ENCODE measurements at places on chromosomes 5 and 9.

DNA sequence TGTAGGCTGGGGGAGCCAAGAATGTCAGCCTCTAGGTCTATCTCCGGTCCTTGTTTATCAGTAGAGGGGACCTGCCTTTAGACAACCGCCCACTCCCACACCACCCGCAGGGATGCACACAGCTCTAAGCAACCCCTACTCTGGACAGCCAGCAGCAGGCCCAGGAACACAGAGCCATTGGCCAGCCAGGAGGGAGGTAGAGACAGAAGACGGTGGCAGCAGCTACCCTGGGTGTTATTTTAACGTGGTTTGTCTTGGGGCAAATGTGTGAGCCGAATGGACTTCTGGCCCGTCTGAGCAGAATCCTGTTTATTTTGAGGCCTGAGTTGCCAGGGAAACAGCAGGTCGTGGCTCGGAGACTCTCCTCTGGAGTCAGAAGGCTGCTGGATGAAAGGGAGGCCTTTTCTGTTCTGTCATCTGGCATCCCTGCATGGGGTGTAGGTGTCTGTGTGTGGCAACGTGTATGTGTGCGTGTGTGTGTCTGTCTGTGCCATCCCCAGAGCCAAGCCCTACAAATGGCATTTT is 382 bp upstream of the FGF1 start:
- no peak for DNase-seq

DNA sequence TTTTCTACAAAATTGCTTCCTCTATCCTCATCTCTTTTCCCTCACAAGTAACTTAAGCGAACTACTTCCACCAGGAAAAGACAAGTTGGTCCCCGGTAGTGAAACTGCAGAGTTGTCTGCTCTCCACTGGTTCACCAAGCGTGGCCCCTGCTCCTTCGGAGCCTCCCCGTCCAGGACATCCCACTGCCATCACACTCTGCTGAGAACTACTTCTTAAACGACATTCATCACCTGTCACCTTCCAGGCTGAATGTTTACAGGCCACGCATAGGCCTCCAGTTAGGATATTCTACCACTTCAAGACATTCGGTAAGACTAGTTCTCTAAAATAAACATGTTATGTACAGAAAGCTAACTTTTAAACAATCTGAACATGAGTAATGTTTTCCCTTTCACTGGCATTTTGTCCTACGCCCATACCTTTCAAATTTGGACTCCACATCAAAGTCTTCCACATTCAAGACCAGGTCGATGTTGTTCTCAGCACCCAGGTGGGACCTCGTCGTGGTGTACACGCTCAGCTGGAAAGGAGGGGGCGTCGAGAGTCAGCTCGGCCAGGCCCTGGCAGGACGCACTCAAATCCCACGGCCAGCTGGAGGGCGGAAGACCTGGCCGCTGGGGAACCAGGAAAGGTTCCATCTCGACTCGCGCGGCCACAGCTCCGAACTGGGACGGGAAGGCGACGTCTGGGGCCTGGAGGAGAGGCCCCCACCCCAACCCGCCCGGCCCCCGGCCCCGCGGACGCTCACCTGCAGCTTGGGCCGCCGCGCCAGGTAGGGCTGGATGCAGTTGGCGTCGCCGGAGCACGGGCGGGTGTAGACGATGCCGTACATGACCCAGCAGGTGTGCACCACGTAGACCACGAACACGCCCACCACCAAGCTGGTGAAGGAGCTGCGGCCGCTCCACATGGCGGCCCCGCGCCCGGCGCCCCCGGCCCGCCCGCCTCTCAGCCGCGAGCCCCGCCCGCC is 683 bp downstream of the CLPTM1L start:
- no peak for DNase-seq

DNA sequence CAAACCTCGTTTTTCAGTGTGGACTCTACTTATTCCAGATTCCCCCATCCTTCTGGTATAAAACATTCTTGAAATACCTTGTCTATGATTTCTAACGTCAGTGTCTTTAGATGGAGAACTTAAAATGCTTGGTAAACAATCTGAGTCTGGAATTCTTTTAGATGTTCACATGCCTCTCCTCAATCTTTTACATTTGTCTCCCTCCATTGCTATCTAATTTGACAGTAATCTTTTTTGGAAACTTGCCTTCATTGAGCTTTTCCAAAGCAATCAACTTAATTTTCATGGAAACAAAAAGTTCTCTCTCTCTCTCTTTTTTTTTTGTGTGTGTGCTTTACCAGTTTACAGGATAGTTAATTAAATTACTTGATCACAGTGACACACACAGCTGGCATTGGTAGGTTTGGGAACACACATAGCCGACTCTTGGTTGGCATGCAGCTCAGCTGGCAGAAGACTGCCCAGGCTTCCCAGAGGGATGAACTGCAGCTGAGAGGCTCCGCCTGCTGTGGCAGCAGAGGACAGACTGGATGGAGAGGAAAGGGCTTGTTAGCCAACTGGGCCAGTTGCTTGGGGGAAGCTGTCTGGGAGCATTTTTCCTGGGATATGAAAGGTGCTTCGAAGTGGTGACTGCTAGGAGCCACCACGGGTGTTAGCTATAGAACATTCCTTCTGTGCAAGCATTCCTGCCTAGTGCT is 271.3 kb downstream of the ZSWIM6 start:
- no peak for DNase-seq

DNA sequence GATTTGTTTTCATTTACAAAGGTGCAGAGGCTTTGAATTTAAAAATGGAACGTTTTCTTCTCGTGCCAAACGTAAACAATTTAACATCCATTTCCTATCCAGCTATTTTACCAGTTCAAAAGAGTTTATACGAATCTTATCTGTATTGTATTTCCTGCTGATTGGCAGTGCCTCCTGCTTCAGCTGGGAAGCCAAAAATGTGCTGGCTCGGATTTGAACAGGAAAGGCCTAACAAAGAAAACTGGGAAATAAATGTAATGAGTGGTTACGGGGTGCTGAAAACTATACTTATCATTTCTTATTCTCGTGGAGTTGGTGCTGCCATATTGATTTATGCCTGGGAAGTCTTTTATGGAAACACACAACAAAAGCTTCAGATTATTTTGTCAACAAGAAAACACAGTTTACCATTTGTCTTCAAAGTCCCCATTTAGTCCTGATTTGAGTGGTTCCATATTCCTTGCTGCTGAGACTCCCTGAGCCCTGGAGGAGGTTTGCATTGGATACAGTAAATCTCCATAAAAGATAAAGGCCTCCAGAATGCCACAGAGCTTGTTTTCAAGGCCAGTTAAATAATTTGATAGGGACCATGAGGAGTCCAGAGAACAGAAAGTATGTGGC is 507.4 kb downstream of the RASEF start:
- DNase-seq, result no peak

DNA sequence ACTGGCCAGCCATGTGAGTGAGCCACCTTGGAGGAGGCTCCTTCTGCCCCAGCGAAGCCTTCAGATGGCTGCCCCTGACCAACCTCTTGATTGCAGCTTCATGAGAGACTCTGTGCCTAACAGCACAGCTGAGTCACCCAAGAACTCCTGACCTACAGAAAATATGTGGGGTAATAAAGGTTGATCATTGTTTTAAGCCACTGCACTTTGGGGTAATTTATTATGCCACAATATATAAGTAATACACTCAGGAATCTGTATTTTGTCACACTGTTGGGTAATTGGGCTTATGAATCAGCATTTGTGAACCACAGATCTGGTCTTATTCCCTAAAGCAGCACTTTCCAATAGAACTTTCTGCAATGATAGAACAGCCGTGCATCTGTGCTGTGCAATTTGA is 24.4 kb upstream of the VDAC1 start:
- no peak for DNase-seq

GRCh38 chr9:5841771-5842573 is 9.1 kb upstream of the ERMP1 start:
- DNase-seq, result no peak

GRCh38 chr5:68683632-68684036 is 410.2 kb upstream of the SLC30A5 start:
- DNase-seq, result peak; percentile 16

- DNase-seq, result no peak
Measured at GRCh38 chr5:40552981-40553380, 126.7 kb upstream of the PTGER4 start.

GRCh38 chr9:21754741-21755140 is 47.7 kb upstream of the MTAP start:
- DNase-seq, result no peak
